ENCODE measurements at places on chromosomes 12 and 14.

GRCh38 chr12:113812411-113813228, 153.5 kb downstream of the RBM19 start:
- no peak for DNase-seq

- DNase-seq: peak; percentile 23
Observed at GRCh38 chr14:89667983-89668382, 250.9 kb upstream of the FOXN3 start.

- no peak for DNase-seq
Observed at GRCh38 chr14:103727313-103727980, 11.8 kb downstream of the ZFYVE21 start.

DNA sequence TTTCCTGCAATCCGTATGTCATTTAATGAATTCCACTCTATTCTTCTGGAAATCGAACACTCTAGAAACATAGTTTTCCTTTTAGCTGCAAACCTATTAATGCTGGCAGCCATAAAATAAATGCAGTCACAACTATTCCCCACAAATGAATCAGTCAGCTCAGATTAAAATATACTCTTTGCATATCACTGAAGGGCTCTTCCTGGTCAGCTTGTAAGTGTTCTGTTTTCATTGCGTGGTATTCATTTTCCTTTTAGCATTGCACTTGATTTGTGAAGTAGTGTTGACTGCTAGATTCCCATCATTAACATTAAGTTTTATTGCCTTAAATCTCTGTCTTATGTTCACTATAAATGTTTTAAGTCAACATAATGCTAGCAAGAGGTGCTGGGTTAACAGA, 685.9 kb downstream of the DIO2 start:
- no peak for DNase-seq

DNA sequence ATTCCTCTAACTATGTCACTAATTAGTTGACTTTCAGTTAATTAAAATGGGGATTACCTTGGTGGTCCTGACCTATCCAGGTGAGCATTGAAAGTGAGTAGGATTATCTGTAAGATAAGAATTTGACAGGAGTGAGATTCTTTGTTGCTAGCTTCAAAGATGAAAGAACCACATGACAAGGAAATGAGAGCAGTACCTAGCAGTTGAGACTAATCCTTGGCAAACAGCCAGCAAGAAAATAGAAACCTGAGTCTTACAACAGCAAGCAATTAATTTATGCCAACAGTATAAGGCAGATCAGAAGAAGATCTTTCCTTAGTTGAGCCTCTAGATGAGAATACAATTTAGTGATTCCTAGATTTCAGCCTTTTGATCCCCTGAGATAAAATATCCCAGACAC, 1058.4 kb downstream of the LRFN5 start:
- peak; percentile 8 for DNase-seq

DNA sequence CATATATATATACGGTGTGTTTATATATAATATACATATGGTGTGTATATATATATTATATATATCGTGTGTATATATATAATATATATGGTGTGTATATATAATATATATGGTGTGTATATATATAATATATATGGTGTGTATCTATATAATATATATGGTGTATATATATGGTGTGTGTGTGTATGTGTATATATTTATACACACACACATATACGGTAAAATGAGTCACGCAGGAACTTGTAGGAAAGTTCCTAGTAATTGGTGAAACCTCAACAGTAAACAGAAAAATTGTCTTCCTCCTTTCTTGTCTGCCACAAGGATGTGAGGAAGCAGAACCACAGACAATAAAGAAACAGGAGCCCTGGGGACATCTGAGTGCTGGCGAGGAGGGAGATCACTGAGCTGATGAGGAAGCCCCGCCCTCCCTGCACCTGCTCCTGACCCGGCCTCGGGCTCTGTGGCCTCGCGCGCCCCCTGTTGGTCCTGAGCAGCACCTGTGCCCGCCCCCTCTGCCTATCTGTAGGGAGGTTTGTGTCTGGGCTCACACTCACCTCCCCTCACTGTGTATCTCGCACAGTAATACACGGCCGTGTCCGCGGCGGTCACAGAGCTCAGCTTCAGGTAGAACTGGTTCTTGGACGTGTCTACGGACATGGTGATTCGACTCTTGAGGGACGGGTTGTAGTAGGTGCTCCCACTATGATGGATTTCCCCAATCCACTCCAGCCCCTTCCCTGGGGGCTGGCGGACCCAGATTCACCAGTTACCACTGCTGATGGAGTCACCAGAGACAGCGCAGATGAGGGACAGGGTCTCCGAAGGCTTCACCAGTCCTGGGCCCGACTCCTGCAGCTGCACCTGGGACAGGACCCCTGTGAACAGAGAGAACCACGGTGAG, 1079.4 kb downstream of the TMEM121 start:
- no peak for DNase-seq

DNA sequence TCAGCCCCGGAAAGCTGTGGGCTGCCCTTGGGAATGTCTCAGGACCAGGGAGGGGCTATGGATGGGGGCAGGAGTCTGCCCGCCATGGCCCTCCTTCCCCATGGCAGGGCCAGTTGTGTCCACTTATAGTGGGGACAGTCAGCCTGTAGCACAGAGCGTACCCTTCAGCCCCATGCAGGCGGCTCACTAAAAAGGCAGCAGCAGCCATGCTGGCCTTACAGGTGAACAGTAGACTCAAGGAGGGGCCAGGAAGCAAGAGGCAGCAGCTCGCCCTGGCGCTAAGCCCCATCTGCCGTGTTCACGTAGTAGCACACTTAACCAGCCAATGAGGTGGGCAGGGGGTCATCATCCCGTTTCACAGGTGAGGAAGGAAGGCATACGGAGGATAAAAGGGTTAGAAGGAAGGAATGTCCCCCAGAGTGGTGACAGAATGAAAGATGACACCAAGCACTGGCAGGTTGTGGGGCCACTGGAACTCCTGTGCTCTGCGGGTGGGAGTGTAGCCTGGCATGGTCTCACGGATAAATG, 52.7 kb downstream of the FAM222A start:
- DNase-seq: no peak

- no peak for DNase-seq
Observed at GRCh38 chr12:54437697-54438096, 18.6 kb upstream of the ITGA5 start.

DNA sequence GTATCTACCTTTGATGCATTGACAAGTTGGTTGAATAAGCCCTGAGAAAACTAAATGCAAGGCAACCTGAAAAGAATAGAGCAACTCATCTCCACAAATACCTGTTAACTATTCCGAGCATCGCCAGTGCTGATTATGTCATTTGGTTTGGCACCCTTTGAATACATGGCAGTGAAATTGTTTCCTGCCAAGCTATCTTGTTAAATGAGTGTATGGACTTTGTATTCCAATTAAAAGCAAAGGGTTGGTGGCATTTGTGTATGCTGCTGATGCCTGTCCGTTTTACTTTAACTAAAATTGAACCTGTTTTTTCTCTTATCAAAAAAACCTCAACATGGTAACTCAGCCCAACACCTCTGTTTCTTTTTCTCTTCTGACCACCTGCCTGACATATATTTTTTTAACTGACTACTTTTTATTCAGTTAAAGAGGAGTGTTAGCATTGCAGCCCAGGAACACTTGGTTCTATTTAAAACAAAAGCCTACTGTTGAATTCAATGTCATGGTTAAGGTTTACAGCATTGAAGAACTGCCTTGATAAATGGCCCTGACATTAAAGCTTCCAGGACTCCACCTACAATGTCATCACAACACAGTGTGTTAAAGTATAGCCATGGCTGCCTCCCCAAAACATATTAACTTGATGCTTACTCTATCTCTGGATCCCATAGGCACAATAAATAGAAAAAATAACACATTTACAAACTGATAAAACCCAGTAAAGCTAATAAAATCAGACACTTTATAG, 838.3 kb upstream of the NOVA1 start:
- no peak for DNase-seq

DNA sequence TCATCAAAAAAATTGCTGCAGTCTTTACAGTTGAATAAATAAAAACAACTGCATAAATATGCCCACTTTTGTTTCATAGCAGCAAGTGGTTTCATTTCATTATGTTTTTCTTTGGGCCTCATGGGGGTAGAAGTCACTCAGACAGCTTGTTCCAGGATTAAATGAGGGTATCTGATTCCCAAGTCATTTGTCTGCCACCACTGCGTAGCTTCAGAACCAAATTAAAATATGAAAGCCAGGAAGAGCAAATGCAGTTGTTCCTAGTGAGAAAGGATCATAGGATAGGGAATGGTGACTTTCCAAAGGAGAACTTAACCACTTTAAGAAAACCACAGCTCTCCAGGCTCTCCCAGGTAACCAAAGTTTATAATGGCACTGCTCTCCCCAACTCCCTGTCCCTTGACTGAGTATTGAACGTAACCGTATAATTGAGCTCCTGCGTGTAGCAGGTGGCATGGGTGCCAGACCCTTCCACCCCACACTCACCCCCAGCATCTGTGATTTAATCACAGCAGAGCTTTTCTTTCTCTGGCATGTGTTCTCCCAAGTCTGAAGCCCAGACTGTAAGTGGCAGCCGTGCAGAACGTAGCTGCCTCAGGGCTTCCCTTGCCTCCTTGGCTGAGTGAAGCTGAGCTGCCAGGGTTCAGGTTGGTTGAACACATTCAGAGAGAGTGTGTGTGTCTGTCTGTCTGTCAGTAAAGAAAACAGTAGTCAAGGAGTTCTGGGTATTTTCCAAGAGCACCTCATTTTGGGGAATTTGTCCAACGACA, 11.3 kb upstream of the KCNH3 start:
- no peak for DNase-seq

DNA sequence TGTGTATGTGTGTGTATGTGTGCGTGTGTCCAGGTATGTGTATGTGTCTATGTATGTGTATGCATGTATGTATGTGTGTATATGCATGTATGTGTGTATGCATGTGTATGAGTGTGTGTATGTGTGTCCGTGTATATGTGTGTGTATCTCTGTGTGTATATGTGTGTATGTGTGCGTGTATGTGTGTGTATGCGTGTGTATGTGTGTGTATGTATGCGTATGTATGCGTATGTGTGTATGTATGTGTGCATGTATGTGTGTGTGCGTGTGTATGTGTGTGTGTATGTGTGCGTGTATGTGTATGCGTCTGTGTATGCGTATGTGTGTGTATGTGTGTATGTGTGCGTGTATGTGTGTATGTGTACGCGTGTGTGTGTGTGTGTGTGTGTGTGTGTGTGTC, 31.6 kb downstream of the CHST11 start:
- no peak for DNase-seq

DNA sequence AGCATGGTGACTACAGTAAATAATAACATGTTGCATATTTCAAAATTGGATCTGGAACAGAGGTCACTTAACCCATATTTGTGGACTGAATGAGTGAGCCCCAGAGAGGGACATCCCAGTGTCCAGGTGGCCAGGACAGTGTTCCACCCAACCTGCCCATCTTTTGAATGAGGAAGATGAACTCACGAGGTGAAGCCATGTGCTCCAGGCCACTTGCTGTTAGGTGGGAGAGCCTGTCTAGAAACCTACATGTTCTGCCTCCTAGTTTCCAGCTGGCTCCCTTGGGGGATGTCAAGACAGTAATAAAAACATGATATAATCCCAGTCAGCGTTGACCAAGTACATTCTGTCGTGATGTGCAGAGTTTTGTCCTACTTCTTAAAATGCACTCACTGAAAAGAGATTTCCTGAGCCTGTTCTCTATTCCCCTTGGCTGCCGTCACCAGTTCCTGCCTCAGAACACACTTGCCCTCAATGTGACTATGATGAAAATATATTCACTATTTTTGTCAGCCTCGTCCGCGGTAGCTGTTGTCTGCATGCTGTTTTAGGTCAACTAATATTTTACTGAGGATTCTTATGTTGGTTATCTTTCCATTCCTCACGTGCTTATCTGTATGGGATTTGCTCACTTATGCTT, 25.7 kb downstream of the TSPAN9 start:
- no peak for DNase-seq

GRCh38 chr14:54901380-54902142, 1.1 kb downstream of the GCH1 start:
- no peak for DNase-seq

DNA sequence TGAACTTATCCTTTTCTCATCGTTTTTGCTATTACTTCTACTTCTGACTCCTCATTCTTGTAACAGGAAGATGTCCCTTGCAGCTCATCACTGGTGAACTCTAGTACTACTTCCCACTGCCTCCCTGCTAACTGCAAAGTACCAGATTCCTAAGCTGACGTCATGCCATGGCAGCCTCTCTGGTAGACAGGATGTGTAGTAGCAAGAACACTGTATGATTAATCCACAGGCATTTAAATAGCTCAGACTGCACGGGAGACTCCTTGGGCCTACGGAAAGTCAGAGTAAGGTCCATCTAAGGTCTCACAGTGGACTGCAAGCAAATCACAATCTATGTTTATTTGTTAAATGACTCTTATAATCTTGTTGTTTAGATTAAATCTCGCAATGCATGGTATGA, 43.5 kb downstream of the DNAI7 start:
- peak; percentile 100 for DNase-seq

DNA sequence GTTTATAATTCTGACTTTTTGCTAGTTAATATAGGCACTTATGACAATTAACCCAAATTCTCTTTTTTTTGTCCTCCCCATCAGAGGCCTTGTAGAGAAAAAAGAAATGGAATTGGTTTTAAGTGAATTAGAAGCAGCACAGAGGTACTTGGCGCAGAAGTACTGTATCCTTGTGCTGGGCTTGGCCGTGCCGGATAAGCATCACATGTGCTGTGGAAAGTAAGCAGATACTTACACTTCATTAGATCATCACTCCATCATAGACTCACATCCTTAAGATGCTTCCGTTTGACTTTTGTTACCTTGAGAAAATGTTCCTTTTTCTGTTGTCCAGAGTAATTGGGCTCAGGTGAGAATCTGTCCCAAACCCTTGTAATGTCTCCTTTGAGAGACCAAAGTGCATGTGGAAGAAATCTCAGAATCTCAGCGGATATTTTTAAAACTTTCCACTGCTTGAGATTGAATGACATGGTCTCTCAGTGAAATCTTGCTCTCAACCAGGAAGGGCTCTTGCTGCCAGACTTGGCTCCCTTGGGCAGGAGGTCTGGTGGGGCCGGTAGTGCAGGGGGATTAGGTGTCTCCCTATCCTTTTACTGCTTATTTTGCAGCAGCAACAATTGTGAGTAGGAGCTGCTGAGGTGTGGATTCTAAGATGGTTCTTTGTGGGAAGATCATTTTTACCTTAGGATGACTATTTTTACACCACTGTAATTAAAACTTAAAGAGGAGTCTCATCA, 24.8 kb downstream of the PPP1R36 start:
- DNase-seq: no peak

- no peak for DNase-seq
Observed at GRCh38 chr14:105517096-105517495, 9.3 kb upstream of the TMEM121 start.

DNA sequence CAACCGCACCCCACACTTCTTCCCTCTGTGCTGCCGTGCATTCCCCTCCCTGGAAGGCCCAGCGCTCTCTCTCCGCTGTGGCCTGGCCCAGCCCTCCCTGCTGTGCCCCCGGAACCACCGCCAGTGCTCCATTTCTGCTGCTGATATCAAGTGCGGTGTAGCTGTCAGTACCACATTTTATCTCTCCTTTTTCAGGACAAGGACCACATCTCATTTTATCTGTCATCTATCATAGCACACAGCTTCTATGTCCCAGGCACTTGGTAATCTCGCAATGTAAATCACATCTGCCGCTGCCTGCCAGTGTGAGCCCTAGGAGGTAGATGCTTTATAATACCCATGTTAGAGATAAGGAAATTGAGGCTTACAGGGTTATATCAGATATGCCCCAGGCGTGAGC, 18.3 kb downstream of the IL31 start:
- DNase-seq: no peak

GRCh38 chr14:69335371-69335771, 62.7 kb downstream of the ERH start:
- DNase-seq: peak; percentile 24
